ENCODE measurements at places on chromosomes 4 and X. TPM values are rescaled to one million over a fixed set of nuclear protein-coding genes. Genes with fewer than 3 reads are reported as not detected.

KLHL4 gene
- 80.9 TPM for total RNA-seq

GDPD2 gene
- total RNA-seq = 0.13 TPM

CRMP1 gene
- total RNA-seq = 71.2 TPM

SLC10A4 gene
- 0.28 TPM for total RNA-seq

SERTM2 gene
- total RNA-seq = 0.92 TPM

ERAS gene
- not detected for total RNA-seq

MAGIX gene
- 1.2 TPM for total RNA-seq

GAGE2A gene
- total RNA-seq = not detected

ADH4 gene
- total RNA-seq = not detected

SLC49A3 gene
- total RNA-seq = 19.9 TPM

SMR3B gene
- total RNA-seq = 1.1 TPM

GAB1 gene
- 51.8 TPM for total RNA-seq

PFKFB1 gene
- 0.49 TPM for total RNA-seq

GYPE gene
- 0.41 TPM for total RNA-seq

NPY2R gene
- 3.6 TPM for total RNA-seq

TCEAL6 gene
- total RNA-seq = not detected

NUDT11 gene
- total RNA-seq = 8.7 TPM

CT45A10 gene
- not detected for total RNA-seq

STK32B gene
- total RNA-seq = 0.56 TPM

FOXO4 gene
- 16.4 TPM for total RNA-seq

Measured in endothelial cell (in vitro differentiated cells).